ENCODE measurements at places on chromosomes 13 and 19.

DNA sequence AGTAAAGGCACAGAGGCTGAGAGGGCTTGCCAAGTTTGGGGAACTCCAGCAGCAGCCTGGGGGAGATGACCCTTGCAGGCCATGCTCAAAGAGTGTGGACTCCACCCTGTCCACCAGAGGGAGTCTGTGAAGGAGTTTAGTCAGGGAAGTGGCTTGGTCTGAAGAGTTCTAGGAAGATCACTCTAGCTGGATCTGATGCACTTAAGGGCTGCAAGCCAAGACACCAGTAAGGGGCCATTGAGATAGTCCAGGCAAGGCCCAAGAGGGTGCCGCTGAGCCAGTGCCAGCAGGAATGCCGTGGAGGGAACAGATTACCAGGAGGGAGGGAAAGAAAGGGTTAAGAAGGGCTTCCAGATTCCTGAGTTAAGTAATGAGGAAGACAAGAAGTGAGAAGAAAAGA, 68.7 kb downstream of the ZAR1L start:
- no peak for DNase-seq

- DNase-seq: no peak
Measured at GRCh38 chr13:23391752-23392151, 41.8 kb downstream of the SACS start.

DNA sequence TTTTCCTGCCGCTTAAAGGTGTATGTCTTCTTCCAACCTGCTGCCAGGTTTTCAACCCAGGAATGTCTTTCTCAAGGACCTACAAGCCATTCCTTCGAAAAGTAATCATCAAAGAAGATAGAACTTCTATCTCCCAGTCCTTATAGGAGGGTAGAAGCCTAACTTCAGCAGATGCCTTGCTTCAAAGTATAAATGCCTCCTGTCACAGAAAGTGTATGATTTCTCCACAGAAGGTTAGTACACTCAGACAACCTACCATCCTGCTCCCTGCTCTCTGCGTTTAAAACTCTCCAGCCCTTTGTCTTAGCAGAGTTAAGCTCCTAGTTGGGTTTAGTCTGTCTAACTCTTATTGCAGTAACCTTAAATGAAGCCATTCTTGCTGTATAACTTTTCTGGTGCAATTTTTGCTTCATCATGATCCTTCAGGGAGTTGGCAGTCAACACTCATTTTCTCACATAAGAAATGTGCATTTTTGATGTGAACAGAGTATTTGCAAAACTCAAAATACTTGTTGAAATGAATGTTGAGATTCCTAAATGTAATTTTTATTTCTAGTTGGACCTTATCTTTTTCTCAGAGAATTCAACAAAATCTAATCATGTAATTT, 737.5 kb downstream of the LIG4 start:
- no peak for DNase-seq

DNA sequence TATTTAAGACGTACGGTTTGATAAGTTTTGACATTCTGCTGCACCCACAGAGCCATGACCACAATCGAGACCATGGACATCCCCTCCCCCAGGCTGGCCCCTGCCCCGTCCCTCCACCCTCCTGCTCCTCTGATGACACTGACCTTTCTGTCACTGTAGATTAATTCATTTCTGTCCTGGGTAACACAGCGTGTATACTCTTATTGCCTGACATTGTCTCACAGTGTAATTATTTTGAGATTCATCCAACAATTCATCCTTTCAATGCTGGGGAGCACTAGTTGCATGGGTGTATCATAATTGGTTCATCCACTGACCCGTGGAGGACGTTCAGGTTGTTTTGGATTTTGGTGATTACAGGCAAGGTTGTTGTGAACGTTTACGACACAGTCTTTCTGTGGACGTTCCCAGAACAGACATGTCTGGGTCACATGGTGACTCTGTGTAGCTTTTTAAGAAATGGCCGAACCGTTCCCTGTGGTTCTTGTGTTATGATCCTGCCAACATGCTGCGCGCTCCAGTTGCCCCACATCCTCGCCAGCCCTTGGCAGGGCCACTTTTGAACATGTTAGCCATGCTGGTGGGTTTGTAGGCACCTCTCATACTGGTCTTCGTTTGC, 41.9 kb downstream of the C13orf46 start:
- DNase-seq: no peak

GRCh38 chr19:8615813-8616596, 5.5 kb upstream of the ADAMTS10 start:
- DNase-seq: no peak

- DNase-seq: no peak
Measured at GRCh38 chr19:2485428-2485827, 9.5 kb downstream of the GADD45B start.

- no peak for DNase-seq
Measured at GRCh38 chr19:18637673-18638630, 1.1 kb downstream of the KLHL26 start.

DNA sequence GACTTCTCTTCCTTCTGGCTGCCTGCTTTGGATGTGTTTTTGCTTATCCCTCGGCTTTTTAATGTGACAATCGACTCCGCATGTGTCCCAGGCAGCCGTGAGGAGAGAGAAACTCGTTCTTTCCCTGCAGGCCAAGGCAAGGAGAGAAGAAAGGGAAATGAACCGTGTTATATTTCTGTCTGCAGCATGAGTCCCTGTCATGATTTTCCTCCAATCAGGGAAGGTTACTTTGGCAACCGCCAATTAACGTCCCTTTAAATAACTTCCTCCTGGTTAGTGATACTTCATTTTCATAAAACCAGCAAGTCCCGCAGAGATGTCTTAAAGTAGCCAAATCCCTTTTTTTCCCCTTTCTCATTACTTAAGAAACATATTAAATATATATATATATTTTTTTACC, 42.6 kb downstream of the RFC3 start:
- DNase-seq: no peak

DNA sequence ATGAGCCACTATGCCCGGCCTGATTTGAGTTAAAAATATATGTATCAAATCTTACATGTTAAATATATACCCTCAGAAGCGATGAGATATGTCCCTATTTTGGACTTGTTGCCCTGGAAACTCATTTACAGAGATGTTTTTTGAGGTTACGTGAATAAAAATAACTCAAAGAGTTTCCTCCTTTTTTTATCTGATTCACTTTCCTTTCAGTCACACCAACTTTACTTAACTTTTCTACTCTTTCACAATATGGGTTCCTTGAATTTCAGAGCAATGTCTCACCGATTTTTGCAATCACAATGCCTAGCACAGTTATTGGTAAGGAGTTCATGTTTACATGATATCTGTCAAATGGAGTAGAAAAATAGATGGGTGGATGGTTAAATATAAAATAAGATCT, 2.3 kb downstream of the OR7C2 start:
- no peak for DNase-seq

DNA sequence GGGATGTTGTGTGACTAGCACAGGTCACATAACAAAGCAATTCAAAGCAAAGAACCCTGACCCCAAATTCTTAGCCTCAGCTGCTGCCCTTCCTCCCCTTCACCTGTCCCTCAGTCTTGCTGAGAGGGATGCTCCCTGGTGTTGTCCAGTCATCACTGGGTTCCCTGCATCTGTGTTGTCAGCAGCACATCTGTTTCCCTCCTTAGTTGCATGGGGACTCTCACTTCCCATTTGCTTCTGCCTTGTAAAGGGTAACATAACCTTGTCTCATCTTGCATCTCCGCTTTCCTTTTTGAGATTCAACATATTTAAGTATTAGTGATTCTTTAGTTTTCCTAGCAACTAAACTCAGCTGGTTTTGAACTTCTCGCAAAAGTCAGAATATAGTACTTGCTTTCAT, 54.0 kb downstream of the SPATA13 start:
- DNase-seq: no peak

- DNase-seq: no peak
Measured at GRCh38 chr19:35315883-35316282, 13.1 kb upstream of the CD22 start.

DNA sequence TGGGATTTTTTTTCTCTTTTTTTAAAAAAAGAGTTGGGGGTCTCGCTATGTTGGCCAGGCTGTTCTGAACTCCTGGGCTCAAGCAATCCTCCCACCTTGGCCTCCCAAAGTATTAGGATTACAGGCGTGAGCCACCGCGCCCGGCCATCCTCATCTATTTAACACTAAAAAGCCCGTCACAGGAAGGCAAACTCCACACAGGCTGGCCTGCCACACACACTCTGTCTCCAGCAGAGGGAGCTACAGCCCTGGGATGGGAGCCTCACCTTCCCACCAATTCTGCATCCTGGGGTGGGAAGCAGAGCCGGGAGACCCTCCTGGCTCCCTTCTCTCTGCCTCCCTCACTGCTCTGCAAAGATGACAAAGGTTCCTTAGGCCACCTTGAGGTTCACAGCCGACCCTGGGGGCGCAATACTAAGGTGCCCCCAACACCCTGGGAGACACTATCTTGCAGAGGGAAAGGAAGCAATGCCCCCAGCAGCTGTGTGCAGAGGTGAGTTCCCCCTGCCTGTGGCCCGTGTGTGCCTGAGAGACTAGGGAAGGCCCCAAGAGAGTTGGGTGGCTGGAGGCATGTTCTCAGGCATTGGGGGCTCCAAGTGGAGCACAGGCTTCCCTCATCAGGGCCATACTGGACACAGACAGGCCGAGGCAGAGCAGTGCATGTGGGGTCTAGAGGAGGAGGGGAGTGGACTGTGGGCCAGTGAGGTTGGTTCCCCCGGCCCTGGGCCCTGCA, 27.4 kb upstream of the TIMM44 start:
- DNase-seq: no peak

GRCh38 chr13:58633226-58633625, 1001.7 kb downstream of the PCDH17 start:
- no peak for DNase-seq

DNA sequence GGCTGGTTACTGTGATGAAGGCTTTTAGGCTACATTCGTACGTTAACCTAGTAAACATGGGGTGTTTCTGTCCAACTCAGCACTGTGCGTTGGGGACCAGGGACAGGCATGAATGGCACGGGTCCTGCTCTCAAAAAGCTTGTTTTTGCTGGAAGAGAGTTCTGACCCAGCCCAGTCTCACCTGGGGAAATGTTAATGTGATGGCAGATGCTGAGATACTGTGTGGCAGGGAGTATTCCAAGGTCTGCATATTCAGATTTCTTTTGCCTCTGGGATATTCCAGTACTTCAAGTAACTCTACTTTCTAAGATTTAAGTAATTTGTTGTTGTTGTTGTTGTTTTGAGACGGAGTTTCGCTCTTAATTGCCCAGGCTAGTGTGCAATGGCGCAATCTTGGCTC, 13.7 kb downstream of the CUL4A start:
- no peak for DNase-seq

DNA sequence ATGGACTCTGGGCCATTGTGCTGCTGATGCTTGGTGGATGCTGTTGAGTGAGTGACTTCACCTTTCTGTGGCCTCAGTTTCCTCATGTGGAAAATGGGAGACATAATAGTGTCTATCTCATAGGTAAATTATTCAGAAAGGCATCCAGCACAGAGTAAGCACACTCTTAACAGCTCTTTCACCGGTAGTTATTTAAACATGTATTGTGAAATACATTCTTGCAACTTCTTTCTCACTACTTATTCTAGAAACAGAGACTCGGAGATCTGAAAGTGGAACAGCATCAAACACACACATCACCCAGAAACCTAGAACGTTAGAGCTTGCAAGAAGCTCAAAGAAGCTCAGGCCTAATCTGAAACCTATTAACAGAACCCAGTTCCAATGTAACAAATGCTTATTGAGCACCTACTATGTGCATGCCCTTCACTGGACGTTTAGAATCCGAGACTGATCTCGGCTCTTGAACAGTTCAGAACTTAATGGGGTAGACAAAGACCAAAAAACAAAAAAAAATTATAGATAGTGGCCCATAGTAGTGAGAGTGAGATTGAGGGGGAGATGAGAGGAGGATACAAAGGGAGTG, 4.1 kb downstream of the ZSWIM9 start:
- no peak for DNase-seq

DNA sequence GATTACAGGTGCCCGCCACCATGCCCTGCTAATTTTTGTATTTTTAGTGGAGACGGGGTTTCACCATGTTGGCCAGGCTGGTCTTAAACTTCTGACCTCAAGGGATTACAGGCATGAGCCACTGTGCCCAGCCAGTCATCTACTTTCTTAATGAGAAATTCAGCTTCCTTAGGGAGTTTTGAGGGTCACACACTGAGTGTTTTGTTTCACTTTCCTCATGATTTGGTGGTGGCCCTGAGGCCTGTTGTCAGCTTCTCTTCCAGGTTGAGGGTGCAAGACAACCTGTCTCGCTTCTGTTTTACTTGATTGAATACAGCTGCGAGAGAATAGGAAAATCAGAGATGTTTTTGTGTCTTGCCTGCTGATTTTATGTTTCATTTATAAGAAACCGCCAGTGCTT, 9.9 kb downstream of the FRY start:
- no peak for DNase-seq

GRCh38 chr19:11355160-11356073, at the start of gene PLPPR2:
Gene PLPPR2, plus strand, starts transcription at chr19:11355432. Its CDS starts 2,242 bp downstream, at chr19:11357674.
- DNase-seq: peak; percentile 73

DNA sequence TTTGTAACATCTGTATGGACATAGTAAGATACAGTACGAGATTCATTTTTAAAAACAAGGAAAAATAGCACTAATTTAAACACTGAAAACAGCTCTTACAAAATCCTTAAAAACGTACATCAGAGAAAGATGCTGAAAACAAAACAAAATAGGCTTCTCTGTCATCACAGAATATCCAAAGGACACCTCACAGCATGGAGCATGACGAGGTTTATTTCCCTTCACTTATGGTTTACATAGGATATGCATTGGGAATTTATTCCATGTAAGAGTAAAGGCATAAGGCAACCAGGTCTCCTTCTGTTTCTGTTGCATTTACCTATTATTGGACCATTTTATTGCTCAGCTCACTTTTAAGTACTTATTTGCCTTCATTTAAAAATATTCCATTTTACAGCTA, 3.0 kb downstream of the KCTD12 start:
- no peak for DNase-seq

GRCh38 chr13:101049166-101049850, 367.0 kb downstream of the NALCN start:
- no peak for DNase-seq

- no peak for DNase-seq
Measured at GRCh38 chr19:44796701-44797115, 12.2 kb upstream of the BCAM start.

DNA sequence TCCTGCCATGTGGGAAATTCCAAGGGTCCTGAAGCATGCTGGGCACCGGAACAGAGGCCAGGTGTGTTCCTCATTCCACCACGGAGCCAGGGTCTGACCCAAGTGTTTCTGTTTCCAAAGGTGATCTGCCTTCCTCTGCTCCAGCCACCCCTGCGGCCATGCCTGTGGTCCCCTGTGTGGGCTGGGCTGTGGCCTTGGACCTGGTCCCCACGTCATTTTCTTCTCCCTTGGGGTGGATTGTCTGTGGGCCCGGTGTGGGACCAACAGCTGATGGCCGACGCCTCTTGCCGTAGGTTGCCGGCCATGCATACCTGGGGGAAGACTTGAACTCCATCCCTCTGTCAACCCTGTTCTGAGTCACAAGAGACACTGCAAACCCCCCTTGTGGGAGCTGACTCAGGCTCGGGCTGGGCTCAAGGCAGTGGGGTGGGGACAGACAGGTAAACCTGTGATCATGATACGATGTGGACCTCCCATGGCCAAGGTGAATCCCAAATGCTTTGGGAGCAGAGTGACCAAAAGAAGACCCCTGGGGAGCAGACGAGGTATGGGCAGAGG, 35.0 kb downstream of the ATP11A start:
- no peak for DNase-seq

- peak; percentile 16 for DNase-seq
Measured at GRCh38 chr19:36140304-36141038, 605 bp downstream of the CAPNS1 start.
